Cerebellum (tissue), 4 donors: ENCODE measurements at places on chromosomes 6 and 20. TPM values are rescaled to one million over a fixed set of nuclear protein-coding genes. Genes with fewer than 3 reads are reported as not detected.

The ULBP2 gene
- 3.2 TPM for total RNA-seq

The CRISP3 gene
- total RNA-seq: not detected

DNA sequence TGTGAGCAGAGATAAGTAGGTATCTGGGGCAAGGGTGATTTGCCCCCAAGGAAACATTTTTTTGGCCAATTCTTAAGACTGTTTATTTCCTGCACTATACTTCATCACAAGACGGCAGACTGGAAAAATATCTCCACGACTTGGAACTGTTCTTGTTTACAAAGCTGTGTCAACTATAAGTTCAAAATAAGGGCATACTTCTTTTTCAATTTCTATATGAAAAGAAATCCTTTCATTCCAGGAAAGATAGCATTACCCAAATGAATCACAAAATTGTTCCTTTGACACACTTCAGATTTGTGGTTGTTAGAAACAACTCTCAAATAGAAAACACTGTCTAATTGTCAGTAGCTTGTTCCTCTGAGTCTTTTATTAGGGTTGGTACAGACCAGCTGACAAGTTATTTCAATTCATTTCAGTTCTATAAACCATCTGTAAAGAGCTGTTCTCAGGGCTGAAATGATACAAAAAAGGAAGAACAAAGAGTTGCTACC, 212.9 kb upstream of the PRDM1 start:
- DNase-seq: no peak

DNA sequence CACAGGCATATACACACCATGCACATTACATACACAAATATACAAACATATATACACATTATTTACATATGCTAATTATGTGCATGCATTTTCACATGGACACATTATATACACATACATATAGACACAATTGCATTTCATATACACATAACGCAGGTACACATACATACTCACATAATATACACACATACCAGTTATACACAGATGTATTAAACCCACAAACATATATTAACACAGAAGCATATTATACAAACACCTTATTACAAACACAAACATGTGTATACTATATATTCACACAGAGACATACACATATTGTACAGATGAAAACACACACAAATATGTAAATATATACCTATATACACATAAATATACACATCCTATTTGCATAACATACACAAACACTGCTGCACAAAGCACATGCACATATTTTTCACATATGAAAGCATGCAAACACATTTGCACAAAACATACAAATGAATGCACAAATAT, 140.2 kb downstream of the VEGFA start:
- DNase-seq: no peak

GRCh38 chr6:134564705-134565104, 246.8 kb upstream of the SGK1 start:
- DNase-seq: no peak

- no peak for DNase-seq
Measured at GRCh38 chr6:20400456-20401204, 1.0 kb upstream of the E2F3 start.

The ADTRP gene
- not detected for total RNA-seq

The FGD2 gene
- total RNA-seq: 3.1 TPM

DNA sequence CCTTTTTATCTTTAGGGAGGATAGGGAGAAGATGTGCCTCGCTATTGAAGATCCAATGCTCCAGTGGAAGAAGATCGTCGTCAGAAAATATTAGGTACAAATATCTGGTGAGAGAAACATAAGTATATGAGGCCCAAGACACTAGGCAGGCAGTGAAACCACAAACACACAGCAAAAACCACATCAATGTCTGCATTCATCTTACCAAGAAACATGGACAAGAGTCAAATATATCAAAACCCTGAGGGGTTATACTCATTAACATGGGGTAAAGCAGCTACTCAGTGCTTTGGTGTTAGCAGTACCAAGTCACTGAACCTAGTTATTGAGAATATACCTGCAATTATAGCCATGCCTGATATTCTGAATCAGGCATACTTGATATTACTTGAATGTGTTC, 101.4 kb upstream of the FAM184A start:
- DNase-seq: no peak

The L3MBTL3 gene
- 14.5 TPM for total RNA-seq

GRCh38 chr6:144315226-144315980, 30.3 kb downstream of the UTRN start:
- no peak for DNase-seq

The CYP21A2 gene
- 1.6 TPM for total RNA-seq
